NCI-H345 (cell line): ENCODE measurements at places on chromosomes 16 and 17.

DNA sequence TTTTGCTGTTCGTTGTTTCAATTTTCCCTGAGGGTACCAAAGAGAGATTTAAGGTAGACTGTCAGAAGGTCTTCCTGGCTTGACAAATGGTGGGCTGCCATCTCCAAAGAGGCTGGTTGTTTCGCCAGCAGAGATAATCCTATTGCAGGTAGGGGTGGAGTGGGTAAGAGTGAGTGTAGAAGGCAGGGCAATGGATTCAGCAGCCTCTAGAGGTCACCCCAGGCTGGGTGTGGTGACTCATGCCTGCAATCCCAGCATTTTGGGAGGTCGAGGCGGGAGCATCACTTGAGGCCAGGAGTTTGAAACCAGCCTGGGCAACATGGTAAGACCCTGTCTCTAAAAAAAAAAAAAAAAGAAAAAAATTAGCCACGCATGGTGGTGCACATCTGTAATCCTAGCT is 34.6 kb downstream of the DCAKD start:
- no peak for DNase-seq

DNA sequence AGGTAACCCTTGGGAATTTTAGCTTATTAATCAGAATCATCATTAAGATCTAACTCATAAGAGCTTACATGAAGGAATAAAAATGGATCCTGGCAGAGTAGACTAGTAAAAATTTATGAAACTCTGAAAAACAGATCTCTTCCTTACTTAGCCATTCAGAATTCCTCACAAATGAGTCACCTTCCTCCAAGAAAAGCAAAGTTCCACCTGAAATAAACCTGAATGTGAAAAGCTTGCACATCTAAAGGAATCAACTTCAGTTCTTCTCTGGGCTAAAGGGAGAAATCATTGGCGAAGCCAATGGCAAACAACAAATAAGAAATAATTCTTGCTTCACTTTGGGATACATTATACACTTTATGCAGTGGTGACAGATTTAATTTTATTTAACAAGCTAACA is 22.7 kb downstream of the MYO1D start:
- no peak for DNase-seq

DNA sequence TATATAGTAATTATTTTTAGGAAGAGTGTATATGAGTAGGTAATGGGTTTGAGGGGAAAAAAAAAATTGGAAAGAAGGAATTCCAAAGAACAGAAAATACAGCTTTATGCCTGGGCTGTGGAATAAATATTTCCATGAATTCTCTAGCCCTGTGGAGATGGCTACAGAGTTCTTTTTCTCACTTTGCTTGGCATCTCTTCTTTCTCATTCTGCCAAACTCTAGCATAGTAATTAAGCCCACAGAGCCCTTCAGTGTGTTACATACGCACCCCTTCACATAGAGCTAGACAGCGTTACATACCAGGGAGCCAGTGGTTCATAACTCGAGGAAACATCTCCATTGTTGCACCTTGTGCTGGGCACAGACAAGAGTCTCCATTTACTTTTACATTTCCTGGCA is 621.1 kb downstream of the CDH8 start:
- DNase-seq = no peak

- DNase-seq = peak; percentile 76
Observed at GRCh38 chr17:68291836-68292688, 767 bp downstream of the ARSG start.

GRCh38 chr16:397736-398332 is 835 bp downstream of the NME4 start:
- DNase-seq = no peak

DNA sequence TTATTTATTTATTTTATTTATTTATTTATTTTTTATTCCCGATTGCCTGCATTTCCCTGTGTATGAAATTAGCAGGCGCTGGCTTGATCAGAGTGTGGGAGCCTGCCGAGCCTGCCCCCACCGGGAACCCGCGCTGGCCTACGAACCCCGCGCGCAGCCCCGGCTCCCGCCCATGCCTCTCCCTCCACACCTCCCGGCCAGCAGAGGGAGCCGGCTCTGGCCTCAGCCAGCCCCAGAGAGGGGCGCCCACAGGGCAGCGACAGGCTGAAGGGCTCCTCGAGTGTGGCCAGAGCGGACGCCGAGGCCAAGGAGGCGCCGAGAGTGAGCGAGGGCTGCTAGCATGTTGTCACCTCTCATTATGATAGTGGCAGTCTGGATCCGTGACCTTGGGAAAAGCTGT is 13.0 kb upstream of the RBL2 start:
- no peak for DNase-seq

DNA sequence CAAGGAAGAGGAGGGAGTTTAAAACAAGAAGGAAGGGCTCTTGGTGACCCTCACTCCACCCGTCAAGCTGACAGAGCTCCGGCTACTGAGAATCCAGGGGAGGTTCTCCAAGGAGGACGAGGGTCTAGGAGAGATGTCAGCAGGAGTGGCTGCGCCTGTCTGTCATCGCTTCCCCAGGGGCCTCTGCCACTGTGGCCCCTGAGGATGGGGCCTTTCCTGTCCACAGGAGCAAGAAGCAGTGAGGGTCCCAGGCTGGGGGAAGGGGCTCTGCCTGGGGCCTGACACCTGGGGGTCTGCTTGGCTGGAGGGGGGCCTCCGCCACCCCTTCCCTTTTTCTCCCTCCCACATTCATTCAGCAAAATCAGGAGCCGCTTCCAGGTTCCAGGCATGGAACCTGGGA is 66.5 kb upstream of the TNRC6C start:
- DNase-seq = no peak

- DNase-seq = no peak
Observed at GRCh38 chr17:21252289-21252795, 868 bp downstream of the NATD1 start.

DNA sequence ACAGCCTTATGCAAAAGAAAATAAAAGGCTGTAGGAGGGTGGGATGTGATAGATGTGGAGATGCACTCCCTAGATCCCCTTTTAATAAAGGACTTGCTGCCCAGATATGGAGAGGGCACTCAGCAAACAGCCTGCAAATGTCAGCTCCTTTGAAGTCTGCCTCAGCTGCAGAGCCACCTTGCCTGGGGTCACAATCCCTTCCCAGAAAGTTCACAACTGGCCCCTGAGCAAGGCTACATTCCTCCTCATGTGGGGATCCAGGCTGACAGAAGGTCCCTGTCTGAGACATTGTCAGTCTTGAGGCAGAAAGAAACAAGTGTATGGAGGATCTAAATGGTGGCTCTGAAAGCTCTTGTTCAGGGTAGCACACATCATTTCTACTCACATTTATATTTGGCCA is 36.1 kb downstream of the SLFN11 start:
- DNase-seq = no peak

GRCh38 chr16:70703041-70703834 is 17.4 kb upstream of the MTSS2 start:
- peak; percentile 19 for DNase-seq

- DNase-seq = no peak
Observed at GRCh38 chr16:12551946-12552345, 251.7 kb downstream of the CPPED1 start.

DNA sequence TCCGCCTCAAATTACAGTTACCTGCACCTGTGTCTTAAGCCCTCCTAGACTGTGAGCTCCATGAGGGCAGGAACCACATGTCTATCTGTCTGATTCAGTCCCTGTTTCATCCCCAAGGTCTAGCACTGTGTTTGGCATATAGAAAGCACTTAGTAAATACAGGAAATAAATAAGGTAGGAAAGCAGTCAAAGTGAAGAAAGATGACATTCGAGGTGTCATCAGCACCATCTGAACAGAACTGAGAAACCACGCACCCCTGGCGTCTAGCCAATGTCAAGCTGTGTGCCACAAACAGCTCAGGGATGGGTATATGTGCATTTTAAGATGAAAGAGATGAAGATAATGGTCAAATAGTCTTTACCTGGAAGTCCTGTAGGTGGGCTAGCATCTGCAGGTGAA is 79.6 kb upstream of the ATP2A3 start:
- DNase-seq = no peak

GRCh38 chr17:29240477-29240876 is 6.2 kb upstream of the CRYBA1 start:
- DNase-seq = no peak
